ENCODE measurements at places on chromosomes 7 and 10.

DNA sequence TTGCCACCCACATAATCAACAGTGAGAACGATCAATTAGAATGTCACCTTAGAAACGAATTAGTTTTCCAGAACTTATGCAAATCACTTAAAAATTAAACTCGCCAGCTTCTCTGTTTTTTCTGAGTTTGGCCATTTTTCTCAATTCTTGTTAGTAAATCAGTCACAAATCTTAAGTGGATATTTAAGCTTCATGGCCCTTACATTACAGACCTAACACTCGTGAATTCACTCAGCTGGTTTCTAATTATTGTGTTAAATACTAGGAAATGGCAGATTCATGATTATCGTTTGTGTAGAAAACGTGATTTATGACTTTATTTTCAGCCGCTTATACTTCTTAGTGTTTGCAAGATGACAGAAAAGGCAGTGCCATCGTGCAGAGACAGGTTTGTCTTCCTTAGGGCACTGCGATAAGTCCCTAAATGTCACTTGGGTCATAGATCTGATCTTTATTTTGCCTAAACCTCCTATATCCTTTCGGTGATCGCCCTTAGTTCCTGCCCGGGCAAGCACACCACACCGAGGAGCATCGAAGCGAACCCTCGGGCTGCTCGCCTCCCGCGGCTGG, 587 bp upstream of the CELF2 start:
- no peak for DNase-seq

- no peak for DNase-seq
Observed at GRCh38 chr7:103996639-103997038, 7.2 kb upstream of the RELN start.

GRCh38 chr10:75600833-75601232, 169.4 kb downstream of the LRMDA start:
- no peak for DNase-seq

- DNase-seq, result no peak
Observed at GRCh38 chr7:77989981-77990566, 191.5 kb downstream of the PHTF2 start.

DNA sequence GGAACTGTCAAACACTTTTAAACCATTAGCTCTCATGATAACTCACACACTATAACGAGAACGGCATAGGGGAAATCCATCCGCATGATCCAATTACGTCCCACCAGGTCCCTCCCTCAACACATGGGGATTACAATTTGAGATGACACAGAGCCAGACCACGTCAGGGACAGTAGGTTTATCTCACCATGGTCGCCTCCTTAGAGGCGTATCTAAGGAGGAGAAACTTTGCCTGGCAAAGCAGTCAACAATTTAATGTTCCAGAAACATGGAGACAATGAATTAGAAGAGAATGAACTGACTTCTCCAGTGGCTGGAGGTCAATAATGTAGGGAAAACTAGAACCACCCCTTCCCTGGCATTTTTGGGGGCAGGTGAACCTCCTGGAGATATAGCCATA, 488.4 kb upstream of the AUTS2 start:
- no peak for DNase-seq

GRCh38 chr7:31368620-31369019, 28.1 kb upstream of the NEUROD6 start:
- no peak for DNase-seq

DNA sequence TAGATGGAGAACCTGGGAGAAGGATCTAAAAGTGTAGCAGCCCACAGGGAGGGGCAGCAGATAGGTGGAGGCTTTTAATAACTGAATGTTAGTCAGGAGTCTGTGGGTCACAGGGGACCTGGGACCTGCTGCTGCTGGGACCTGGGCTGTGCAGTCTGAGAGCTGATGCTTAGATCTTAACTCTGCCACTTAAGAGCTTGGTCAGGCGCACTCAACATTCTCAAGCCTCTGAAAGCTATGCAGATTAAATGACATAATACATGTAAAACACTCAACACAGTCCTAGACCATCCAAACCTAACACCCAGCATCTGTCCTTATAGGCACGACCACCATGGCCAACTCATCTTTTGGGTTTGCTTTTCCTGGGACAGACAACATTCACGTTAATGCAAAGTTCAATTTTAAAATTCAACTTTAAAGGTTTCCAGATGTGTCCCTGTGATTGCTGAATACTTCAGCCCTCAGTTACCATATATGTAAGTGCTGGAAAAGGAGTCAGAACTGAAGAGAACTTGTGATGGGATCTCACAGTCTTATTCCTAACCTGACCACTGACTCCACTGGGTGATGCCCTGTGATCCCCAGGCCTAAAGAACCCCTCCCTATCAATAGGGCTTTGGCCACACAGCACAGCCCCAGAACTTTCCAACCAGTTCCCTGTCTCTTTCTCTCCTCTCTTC, 321.0 kb downstream of the PLXNA4 start:
- no peak for DNase-seq

DNA sequence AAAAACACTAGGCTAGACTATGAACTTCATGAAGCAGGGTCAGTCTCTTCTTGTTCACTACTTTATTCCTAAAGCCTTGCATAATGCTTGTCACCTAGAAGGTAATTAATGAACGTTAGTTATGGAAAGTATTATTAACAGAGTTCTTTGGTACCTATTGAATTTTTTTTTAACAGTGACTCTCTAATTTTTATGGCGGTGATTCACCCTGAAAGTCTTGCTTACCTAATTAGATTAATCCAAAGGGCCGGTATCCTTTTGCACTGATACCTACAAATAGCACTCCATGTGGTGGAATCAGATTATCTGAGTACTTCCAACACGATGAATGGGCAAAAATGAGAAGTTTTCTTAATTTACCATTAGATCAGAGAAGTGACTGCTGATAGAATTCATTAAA, 31.7 kb downstream of the STAM start:
- DNase-seq, result no peak

DNA sequence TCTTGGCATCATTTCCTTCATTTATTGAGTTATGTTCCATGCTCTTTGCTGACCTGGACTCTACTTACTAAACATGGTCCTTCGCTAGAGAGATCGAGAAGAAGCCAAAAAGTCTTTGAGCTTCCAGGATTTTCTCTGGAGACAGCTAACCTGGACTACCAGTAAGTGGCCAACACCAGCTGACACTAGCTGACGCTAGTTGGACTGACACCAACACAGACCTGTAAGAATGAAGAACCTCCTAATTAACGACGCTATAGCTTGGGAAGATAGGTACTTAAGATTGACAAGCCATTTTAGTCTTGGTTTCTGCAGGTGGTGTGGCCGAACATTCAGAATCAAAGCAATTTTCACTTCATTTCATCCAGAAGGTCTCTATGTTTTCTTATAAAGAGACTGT, 66.4 kb downstream of the GALNT17 start:
- no peak for DNase-seq

DNA sequence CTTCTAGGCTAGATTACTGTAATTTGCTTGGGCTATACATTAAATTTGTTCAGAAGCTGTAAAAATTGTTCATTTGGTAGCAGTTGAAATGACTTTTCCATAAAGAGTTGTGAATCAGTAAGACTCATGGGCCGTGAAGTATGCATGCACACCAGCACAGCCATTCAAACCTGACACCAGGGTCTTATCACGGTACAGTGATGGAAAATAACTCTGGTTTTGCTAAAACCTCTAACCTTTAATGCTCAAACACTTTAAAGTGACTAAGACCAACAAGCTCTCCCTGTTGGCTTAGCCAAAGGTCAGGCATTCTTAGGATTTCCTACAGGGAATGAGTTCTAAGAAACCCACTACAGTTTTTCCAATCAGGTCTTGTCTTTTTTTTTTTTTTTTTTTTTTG, 11.5 kb downstream of the ARL3 start:
- DNase-seq, result no peak

DNA sequence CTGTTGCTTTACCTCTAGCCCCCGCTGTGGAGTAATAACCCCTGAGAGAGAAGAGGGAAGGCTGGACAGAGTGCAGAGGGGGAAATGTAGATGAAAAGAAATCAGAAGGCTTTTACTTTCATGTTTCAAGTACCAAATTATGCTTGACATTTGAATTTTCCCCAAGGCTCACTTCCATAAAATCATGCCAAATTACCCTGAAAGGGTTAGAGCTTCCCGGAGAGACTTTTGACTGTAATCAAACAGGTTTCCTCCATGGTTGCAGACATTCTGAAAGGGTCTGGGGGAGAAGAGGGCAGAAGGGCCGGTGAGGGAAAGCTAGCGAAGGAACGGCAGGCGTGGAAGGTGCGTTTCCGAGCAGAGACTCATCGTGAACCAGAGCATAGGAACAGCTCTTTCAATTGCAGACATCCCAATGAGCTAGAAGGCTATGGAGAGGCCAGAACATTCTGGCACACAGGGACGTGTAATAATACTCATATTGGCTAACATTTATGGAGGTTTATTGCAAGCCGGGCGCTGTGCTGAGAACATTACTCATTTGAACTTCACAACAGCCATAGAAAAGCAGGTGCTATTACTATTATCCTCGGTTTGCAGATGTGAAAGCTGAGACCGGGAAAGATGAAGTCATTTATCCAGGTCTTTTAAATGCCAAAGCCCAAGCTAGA, 620.8 kb upstream of the AUTS2 start:
- no peak for DNase-seq

- no peak for DNase-seq
Observed at GRCh38 chr10:126598009-126598408, 72.5 kb downstream of the C10orf90 start.

DNA sequence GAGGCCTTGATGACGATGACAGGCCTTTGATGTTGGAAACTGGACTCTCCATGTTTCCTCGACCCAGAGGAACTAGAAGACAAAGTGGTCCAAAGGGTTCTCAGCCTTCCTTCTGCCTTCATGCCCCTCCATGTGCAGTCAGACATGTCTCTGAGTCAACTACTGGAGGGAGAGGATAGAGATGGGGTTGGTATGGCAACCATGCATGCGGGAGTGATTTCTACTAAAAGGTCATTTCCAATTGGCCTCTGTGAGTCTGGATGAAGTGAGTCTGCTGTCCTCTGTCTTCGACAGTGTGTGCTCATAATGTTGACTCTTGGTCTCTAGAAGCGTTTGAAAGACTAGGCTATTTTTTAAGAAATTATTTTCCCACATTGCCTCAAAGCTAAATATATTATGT, 29.2 kb downstream of the STK17A start:
- no peak for DNase-seq
